ENCODE measurements at places on chromosomes 7 and 10.
A peak's percentile ranks its signal among the peaks of the same experiment; 100 is the strongest.

DNA sequence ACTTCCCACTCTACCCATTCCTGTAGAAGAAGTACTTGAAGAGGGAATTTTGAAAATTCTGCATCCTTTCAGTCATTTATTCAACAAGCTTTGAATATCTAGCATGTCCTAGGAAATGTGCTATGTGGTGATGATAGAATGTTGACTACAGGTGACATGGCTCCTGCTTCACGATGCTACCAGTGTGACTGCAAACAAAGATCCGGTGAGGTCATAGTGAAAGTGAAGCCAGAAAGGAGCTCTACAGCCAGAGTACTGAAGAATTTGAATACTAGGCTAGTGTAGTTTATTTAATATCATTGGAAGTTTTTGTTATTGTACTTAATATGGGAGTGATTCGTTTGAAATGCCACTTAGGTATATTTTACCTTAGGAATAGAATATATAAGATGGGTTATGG, 348.1 kb downstream of the TFEC start:
- no peak for DNase-seq
- H3K4me3 ChIP-seq = no peak overlapping the region
- H3K27me3 ChIP-seq = no peaks in the 10 kb centered on the region
- no peak overlapping the region for H3K27ac ChIP-seq

DNA sequence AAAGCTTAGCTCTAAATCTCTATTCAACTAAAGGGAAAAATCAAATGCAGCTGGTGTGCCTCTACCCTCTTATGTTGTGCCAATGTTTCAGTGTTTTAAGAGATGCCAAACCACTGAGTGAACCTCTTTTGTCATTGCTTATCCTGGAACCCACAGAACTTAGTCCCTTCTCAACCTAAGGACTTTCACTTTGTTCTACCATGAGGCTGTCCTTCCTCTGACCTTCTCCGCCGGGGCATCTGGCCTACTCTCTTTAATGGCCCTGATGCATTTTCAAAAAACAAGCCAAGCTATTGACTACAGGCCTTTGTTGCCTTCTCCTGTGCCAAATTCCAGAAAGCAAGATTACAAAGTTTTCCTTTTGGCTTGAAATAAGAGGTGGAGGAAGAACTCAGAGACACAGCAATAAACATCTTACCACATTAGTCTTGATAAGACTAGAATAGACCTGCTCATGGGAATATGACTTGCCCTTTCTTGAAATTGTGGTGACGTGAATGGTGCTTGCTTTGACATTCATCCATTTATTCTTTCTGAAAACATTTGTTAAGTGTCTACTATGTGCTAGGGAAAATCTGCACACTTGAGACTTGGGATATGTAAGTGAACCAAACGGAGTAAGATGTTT, 253.2 kb upstream of the SMIM30 start:
- no peak for DNase-seq
- no peak overlapping the region for H3K27ac ChIP-seq
- H3K27me3 ChIP-seq = no peaks in the 10 kb centered on the region

DNA sequence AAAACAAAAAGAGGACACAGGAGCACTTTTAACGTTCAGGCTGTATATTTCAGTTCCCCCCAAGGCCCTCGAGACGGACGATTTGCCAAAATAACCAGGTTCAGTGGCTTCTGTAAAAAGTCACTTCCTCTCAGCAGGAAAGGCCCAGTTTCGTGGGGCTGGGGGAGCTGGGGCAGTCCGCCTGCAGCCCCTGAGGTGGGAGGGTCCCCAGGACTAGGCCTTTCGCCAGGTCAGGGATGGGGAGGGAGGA, 28.8 kb downstream of the WDR86 start:
- no peaks in the 10 kb centered on the region for H3K27me3 ChIP-seq
- H3K36me3 ChIP-seq = no peaks in the 10 kb centered on the region
- no peak overlapping the region for H3K4me3 ChIP-seq
- H3K4me1 ChIP-seq = peaks cover 15% of the 10 kb centered on the region

GRCh38 chr7:133183969-133184368, 68.9 kb upstream of the EXOC4 start:
- DNase-seq = no peak
- H3K4me3 ChIP-seq = no peak overlapping the region
- H3K27me3 ChIP-seq = peaks cover 3% of the 10 kb centered on the region
- no peak overlapping the region for H3K27ac ChIP-seq
- no peaks in the 10 kb centered on the region for H3K36me3 ChIP-seq
- no peaks in the 10 kb centered on the region for H3K4me1 ChIP-seq

DNA sequence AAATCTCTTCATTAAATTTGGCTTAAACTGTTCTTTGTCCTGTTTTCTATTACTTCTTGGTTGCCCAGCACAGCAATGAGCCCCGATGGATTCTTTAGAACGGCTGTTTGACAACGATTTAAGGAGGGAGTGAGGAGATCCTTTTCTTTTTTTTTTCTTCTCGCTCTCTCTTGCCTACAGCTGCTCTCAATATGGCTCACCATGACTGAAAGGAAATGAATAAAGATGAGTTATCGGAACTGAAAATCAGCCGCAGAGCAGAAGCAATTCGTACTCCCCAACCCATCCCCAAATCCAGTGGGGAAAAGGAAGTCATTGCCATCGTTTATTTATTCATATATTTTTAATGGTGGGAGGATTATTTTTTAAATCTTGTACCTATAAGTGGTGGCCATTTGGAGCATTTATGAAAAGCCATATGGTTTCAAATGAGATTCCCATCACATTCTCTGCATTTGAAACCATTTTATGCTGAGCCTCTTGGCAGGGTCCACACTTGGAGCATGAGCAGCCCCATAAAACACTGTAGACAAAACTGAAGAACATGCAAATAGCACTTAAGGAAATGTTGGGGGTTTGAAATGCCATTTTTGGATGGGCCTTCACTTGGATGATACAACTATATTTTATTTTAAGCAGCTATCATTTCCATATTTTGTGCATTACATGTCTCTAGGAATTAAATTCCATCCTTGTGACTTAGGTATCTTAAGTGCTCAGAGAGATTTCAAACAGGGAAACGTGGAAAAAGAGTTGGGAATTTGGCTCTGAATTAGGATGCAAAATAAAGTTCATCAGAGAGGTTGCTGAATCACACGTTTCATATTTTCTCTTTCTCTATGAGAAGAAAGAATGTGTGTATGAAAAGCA, 107.7 kb upstream of the FZD1 start:
- no peaks in the 10 kb centered on the region for H3K36me3 ChIP-seq
- H3K4me1 ChIP-seq = no peaks in the 10 kb centered on the region
- H3K4me3 ChIP-seq = no peak overlapping the region
- no peak for DNase-seq
- H3K27me3 ChIP-seq = no peaks in the 10 kb centered on the region
- H3K27ac ChIP-seq = no peak overlapping the region

DNA sequence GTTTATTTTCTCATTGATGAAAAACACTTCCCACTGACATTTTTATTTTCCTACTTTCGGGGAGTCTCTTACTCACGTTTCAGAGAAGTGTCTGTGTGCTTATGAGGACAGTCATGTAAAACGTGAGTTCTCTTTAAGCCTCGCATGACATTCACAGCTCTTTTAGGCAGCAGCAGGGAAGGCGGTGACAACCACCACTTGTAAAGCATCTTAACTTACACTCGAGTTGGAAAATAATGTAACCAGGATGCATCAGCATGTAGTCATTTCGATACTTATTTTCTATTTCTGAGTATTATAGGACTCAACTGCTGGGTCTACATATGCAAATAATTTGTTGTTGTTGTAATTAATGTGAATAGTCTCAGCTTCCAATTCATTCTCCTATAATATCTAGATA, 153.6 kb downstream of the SEMA3D start:
- H3K4me3 ChIP-seq = no peak overlapping the region
- no peak for DNase-seq
- H3K27ac ChIP-seq = no peak overlapping the region
- no peaks in the 10 kb centered on the region for H3K4me1 ChIP-seq

GRCh38 chr10:49746626-49747302, 15.4 kb downstream of the OGDHL start:
- no peaks in the 10 kb centered on the region for H3K36me3 ChIP-seq
- no peaks in the 10 kb centered on the region for H3K27me3 ChIP-seq
- H3K27ac ChIP-seq = no peak overlapping the region

DNA sequence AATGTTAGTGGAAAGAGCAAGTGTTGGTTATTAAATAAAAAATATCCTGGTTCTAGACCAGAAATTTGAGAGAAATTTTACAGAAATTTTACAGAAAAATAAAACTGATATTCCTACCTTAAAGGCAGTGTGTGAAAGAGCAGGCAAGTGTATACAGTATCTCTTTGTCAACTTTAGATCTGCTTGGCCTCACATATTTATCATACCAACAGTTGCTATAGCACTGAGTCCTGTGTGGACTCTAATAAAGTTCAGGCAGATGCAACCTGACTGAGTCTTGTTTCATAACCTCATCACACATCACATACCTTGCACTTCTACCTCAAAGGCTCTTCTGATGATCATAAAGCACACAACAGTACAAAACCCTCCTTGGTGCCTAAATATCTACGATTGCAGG, 552.4 kb upstream of the PCDH15 start:
- H3K36me3 ChIP-seq = no peaks in the 10 kb centered on the region
- no peaks in the 10 kb centered on the region for H3K4me1 ChIP-seq
- H3K27me3 ChIP-seq = no peaks in the 10 kb centered on the region

- no peak for DNase-seq
- no peaks in the 10 kb centered on the region for H3K36me3 ChIP-seq
- no peaks in the 10 kb centered on the region for H3K4me1 ChIP-seq
- H3K27me3 ChIP-seq = no peaks in the 10 kb centered on the region
- no peak overlapping the region for H3K4me3 ChIP-seq
Measured at GRCh38 chr7:18202315-18203045, 174.8 kb upstream of the PRPS1L1 start.

DNA sequence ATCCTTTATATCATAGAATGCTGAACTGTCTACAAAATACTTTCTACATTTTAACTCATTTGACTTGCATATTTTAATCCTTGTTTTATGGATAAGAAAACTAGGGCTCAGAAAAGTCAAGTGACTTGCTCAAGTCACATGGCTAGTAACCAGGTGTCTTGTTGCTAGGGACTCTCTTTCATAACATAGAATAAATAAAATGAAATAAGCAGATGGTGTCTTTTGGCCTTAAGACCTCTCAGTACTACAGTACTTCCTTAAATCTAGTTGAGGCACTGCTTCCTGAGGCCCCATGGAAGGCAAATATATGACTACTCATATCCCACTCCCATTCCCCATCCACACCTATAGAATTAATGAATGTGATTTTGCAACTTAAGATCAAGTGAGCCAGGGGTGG, 87.9 kb downstream of the CDK6 start:
- no peak overlapping the region for H3K27ac ChIP-seq
- H3K4me1 ChIP-seq = no peaks in the 10 kb centered on the region
- H3K27me3 ChIP-seq = no peaks in the 10 kb centered on the region
- DNase-seq = no peak

- no peaks in the 10 kb centered on the region for H3K27me3 ChIP-seq
- no peak overlapping the region for H3K4me3 ChIP-seq
- no peaks in the 10 kb centered on the region for H3K4me1 ChIP-seq
- H3K27ac ChIP-seq = peak overlapping the region; percentile 15
- no peaks in the 10 kb centered on the region for H3K36me3 ChIP-seq
- DNase-seq = no peak
Measured at GRCh38 chr7:134890246-134891240, 95.8 kb upstream of the AGBL3 start.

GRCh38 chr7:151660141-151660540, 140.4 kb upstream of the RHEB start:
- H3K4me3 ChIP-seq = no peak overlapping the region
- H3K4me1 ChIP-seq = no peaks in the 10 kb centered on the region
- no peak overlapping the region for H3K27ac ChIP-seq
- H3K36me3 ChIP-seq = no peaks in the 10 kb centered on the region

GRCh38 chr7:151550656-151551286, 31.1 kb upstream of the RHEB start:
- H3K27me3 ChIP-seq = no peaks in the 10 kb centered on the region
- H3K4me3 ChIP-seq = no peak overlapping the region
- no peaks in the 10 kb centered on the region for H3K4me1 ChIP-seq
- DNase-seq = no peak

DNA sequence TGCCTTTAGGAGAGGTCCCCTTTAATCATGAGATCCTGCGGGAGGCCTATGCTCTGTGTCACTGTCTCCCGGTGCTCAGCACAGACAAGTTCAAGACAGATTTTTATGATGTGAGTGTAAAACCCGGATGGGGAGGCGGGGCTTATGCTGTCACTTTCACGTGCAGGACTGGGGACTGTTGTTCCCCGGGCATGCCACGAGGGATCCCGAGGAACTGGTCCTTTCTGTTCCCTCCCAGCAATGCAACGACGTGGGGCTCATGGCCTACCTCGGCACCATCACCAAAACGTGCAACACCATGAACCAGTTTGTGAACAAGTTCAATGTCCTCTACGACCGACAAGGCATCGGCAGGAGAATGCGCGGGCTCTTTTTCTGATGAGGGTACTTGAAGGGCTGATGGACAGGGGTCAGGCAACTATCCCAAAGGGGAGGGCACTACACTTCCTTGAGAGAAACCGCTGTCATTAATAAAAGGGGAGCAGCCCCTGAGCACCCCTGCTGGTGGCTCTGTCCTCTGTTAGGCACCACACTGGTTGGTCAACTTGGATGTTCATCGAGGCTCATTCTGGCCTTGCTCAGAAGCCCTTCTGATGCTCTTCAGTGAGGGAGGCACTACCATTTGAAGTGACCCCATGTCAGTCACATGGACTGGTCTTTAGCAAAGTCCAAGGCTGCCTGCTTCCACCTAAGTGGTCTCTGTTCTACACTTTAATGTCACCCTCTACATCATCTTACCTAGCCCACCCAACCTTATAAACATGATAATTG, 2.8 kb downstream of the COPS6 start:
- H3K4me1 ChIP-seq = no peaks in the 10 kb centered on the region
- H3K27ac ChIP-seq = no peak overlapping the region
- no peak for DNase-seq
- H3K27me3 ChIP-seq = no peaks in the 10 kb centered on the region

DNA sequence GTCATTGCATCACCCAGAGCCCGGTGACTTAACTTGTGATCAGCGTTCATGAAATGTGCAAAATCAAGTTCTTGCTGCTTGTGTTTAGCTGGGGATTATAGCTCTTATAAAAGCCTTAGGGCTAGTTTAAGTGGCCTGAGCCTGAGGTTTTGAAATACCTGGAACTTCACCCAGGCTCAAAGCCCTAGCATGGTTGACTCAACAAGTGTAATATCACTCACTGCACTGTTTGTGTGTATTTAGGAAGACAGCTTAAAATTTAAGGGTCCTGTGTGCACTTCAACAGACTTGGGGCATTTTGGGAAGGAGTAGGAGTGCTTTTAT, 489.5 kb downstream of the GATA3 start:
- H3K27ac ChIP-seq = no peak overlapping the region
- H3K4me1 ChIP-seq = no peaks in the 10 kb centered on the region
- no peak for DNase-seq
- no peak overlapping the region for H3K4me3 ChIP-seq

DNA sequence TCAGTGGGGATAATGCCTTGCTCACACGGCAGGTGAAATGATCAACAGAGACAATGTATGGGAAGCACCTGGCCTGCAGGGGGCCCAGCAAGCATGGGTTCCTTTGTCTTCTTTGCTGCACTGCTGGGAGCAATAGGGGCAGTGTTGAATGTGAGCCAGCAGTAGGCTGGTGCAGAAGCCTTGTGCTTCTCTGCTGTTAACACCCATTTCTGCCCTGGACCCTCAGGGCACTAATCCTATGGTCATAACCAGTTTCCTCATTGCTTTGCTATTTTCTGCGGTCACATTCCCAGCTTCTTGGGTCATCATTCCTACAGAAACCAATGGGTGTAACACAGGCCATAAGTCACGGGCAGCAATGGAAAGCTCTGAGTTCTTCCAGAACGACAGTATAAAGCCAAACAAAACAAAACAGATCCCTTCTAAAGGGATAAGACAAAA, 10.9 kb upstream of the LGI1 start:
- H3K4me3 ChIP-seq = no peak overlapping the region
- H3K27ac ChIP-seq = no peak overlapping the region
- DNase-seq = peak; percentile 54
- no peaks in the 10 kb centered on the region for H3K36me3 ChIP-seq
- no peaks in the 10 kb centered on the region for H3K4me1 ChIP-seq
- H3K27me3 ChIP-seq = no peaks in the 10 kb centered on the region
